ENCODE measurements at places on chromosomes 12 and 14.

DNA sequence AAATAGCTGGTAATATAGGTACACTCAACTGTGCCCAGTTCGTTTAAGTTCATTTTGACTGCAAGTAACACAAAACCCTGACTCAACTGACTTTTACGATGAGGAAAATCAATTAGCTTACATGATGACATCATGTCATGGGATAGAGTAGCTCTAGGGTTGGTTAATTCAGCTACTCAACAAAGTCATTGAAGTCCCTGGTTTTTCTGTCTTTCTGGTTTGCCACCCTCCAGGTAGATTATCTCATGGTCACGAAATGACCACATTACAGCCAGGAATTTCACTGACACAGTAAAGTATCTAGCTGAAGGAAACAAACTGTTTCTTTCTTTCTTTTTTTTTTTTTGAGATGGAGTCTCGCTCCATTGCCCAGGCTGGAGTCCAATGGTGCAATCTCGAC, 68.5 kb upstream of the FUT8 start:
- DNase-seq: no peak

DNA sequence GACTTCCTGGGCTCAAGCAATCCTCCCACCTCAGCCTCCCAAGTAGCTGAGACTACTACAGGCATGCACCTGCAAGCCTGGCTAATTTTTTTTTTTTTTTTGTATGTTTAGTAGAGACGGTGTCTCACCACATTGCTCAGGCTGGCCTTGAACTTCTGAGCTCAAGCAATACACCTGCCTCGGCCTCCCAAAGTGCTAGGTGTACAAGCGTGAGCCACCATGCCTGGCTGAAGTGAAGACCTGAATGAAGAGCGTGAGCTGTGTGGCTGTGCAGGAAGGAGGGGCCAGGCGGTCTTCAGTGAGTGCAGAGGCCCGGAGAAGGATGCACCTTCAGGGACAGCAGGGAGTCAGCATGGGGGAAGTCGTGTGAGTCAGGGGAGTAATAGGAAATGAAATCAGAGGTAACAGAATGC, 14.9 kb upstream of the NFKBIA start:
- DNase-seq: no peak

DNA sequence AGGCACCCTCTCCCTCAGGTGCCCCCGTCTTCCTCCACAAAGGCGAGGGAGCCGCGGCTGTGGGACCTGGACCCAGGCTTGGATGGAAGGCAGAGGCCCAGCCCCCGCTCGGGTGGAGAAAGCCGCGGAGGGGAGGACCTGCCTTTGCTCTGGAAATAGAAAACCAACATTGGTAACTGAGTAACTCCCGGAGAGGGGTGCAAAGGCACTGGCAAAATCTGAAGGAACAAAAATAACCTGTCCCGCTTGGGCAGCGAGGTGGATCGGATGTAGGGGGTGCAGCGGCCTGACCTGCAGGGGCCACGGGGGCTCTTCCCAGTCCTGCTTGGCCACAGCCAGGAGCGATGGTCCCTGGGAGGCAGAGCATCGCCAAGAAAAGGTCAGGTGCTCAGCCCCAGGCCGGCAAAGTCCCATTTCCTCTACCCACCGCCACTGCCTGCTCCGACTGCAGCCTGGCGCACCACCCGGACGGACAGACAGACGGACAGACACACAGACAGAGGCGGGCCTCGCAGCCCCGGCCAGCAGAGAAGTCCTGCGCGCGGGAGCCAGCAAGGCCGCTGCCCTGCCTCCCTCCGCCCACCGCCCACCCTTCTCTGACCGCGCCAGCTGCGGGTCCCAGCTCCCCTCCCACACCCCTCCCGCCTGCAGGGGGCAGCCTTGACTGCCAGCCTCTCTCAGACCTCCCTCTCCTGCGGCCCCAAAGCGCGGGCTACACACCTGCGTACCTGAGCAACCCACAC, 21.4 kb upstream of the TMEM106C start:
- DNase-seq: peak; percentile 26

DNA sequence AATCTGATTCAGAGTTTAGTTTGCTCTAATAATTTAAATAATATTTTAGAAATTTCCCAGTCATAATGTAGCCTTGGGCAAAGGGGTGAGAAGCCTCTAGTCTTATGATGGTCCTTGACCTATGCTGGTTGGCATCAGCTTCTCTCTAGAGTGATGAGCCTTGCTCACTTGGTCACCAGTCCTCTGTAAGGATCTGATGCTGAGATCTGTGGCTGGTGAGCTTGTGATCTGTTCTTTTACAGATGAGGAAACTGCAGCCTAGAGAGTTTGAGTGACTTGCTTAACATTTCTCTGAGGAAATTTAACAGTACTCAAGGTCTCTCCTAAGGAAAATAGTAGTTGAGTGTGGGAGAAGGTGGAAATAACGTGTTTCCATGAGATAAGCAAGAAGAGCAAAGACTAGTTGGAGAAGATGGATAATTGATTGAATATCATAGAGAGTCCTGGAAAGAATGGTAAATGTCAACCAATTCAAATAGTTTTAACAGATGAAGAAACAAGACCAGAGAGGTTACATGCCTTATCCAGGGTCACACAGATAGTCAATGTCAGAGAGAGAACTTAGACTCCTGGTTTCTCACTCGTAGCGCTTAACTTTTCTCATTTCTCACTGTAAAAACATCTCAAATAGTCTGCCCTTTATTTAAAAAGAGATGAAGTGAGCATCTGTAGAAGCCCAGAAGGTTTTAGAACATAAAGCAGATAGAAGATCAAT, 89.7 kb upstream of the ETV6 start:
- DNase-seq: no peak

DNA sequence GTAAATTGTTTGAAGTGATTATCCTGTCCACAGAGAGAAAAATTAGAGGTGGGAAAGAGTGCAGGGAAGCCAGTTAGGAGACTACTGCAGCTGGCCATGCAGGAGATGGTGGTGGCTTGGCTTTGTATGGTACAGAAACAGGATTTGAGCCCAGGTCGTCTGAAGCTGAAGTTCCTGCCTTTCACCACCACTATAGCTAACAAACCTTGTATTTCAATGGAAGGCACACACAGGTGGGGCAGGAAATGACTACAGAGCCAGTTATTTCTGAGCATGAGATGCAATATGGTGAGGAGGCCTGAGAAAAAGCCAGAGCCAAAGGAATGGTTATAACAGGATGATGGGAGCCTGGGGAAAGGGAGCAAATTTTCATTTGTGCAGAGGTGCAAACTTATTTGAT, 103.9 kb downstream of the BTG1 start:
- DNase-seq: no peak

GRCh38 chr12:128707488-128707887, 116.3 kb downstream of the SLC15A4 start:
- DNase-seq: no peak

DNA sequence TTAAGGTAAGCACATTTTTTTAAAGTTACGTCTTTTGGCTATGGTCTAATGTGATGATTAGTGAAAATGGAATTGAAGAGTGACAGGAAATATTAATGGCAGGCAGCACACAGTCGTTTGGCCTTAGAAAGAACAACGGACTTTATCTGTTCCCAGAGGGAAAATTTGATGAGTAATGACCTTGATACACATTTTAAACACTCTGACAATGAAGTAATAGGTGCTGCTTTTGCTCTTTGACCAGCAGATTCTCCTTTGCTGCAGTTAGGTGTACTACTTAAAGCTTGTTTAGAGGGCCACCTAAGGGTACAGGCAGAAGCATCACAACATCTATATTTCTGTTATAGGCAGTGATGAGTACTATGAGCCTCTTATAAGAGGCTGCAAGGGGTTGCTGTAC, 27.1 kb upstream of the RNU6-8 start:
- no peak for DNase-seq

GRCh38 chr14:52048116-52048515, 20.7 kb downstream of the NID2 start:
- no peak for DNase-seq

DNA sequence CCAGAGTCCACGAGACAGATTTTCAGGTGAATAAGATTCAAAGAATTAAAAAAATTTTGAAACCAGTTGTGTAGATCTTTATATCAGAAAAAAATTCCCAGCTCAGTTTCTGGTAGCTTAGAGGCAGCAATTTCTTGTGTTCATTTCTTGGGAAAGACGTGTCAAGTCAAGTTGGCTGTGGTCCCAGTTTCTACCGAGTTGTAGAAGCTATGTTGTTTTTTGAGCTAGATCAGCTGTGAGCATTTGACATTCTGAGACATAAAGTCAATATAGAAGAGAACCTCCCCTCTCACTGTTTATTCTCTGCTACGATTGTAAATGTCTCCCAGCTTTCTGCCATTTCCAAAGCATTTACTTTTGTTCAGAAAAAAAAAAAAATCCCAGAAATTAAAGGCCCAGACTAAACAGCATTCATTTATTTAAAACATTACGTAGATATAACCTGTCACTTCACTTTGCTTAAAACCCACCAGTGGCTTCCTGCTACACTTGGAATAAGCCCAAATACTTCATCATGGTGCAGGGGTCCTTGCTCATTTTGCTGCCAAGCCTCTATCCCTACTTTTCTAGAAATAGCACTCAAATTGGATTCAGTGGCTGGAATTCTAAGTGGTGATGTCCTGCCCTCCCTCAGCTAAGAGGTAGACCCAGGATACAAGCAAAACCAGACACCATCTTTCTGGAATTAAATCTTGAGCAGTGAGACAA, 20.6 kb upstream of the PYGL start:
- DNase-seq: no peak

GRCh38 chr12:60251091-60251490, 655.3 kb downstream of the SLC16A7 start:
- no peak for DNase-seq

GRCh38 chr12:93089805-93090569, 160.9 kb upstream of the EEA1 start:
- DNase-seq: no peak

DNA sequence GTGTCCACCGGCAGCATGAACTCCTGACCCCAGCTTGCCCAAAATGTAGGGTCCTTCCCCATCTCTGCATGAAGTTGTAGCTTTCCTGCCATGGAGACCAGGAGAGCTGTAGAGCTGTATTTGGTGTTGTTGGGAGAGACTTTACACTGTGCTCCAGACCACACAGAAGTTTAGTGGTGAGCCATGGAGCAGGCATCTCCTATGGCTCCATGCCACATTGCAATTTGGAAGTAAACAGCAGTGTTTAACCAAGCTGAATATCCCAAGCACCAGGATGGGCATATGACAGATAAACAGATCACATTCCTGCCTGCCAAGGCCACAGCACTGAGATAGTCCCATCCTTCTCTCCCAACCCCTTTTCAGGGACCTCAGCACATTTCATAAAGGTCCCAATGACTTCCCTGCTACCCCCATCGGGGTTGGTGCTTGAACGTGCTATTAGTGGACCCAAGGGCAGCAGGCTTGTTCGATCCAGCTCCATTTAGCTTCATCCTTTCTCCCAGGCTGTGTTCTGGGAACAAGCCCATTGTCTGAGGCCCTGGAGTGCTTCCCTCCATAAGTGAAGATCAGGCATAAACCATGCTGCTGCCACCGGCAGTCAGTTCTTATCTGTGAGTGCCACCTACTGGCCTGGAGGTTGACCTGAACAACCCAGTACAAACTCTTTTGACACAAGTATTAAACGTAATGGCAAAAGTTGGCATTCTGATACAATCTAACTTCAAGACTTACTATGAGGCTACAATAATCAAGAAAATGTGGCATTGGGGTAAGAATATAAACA, 172.3 kb upstream of the ATXN7L3B start:
- DNase-seq: no peak

- no peak for DNase-seq
These were observed 17.0 kb downstream of the TMEM30B start for GRCh38 chr14:61264010-61264571.

GRCh38 chr12:22100958-22101748, 55.1 kb downstream of the CMAS start:
- DNase-seq: no peak

GRCh38 chr14:58771016-58771415, 133.3 kb downstream of the DACT1 start:
- DNase-seq: no peak

DNA sequence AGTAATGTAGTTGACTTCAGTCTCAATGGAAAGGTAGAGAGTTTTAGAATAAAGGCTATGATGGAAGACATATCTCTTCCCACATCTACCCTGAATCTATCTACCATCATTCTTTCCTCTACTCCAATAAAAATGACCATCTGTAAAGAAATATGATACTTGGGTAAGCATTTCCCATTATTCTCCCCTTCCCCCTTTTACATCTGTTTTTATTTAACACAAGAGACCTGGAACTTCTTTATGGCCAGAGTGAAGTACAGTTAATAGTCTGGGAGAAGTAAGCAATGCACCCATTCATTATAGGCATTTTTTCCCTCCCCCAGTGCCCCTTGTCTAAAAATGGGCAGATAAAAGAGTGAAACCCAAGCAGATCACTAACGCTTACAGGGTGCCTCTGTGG, 6.5 kb downstream of the TPH2 start:
- no peak for DNase-seq

GRCh38 chr12:113805673-113806072, 160.5 kb downstream of the RBM19 start:
- DNase-seq: no peak

DNA sequence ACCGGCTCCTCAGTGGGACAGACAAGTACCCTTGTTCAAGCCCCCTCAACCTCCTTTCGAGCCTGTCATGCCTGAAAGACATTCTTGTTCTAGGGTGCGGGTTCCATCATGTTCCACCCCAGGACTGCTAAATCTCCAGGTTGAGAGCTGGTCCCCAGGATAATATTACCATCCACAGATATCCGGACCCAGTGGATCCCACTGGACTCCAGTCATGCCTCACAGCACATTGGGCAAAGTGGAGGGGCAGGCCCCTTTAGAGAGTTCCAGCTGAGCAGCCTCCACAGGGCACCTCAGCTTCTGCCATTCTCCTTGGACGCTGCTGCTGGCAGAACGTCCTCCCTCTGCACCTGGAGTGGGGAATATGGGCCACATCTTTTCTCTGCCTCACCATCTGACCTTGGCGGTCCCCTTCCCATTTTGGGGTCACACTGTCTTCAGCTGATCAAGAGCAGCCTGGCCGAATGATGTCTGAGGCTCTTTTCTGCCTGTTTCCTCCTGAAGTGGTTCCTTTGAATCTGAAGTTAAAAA, 137.4 kb downstream of the BCL11B start:
- DNase-seq: no peak

GRCh38 chr14:24232121-24232644, at the start of gene NEDD8:
TSS of gene NEDD8 (minus strand) at chr14:24232367. CDS start at chr14:24232267, 100 bp downstream.
- DNase-seq: peak; percentile 76

DNA sequence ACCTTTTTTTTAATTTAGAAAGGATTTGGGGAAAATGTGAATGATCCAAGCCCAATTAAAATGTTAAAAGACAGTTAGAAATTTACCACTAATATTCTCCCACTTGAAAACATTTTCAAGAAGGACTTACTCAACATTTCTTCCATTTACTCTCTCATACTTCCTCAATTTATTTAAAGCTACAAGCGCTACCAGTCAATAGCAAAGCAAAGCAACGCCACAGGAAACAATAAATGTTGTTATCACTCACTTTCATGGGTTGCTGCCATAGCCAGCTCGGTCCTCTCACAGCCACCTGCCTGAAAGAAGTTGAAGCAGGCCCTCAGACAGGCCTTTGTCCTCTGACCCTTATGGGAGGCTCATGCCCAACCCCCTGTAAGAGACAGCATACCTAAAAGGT, 6.0 kb upstream of the SOS2 start:
- no peak for DNase-seq

- DNase-seq: no peak
These were observed 44.4 kb downstream of the ARHGAP5 start for GRCh38 chr14:32121536-32121935.

GRCh38 chr12:58117201-58117600, 175.8 kb downstream of the ATP23 start:
- no peak for DNase-seq

GRCh38 chr12:93889516-93890212, 212.5 kb downstream of the CRADD start:
- no peak for DNase-seq
